ENCODE measurements at places on chromosomes 4 and X. TPM values are rescaled to one million over a fixed set of nuclear protein-coding genes. Genes with fewer than 3 reads are reported as not detected.

The SLC2A9 gene
- total RNA-seq: 21.2 TPM

The DOK7 gene
- total RNA-seq: 2.7 TPM

The PAGE1 gene
- total RNA-seq: not detected

The HHIP gene
- 0.45 TPM for total RNA-seq

The TSPAN7 gene
- 45.0 TPM for total RNA-seq

The TEX11 gene
- not detected for total RNA-seq

The MAGEA1 gene
- not detected for total RNA-seq

The PPP1R2C gene
- total RNA-seq: not detected

The FAT4 gene
- 49.8 TPM for total RNA-seq

The TADA2B gene
- 17.9 TPM for total RNA-seq

The EDNRA gene
- 7.7 TPM for total RNA-seq

The FAM114A1 gene
- 110 TPM for total RNA-seq

The CLIC2 gene
- 78.3 TPM for total RNA-seq

The HTR2C gene
- total RNA-seq: not detected

The SLC10A3 gene
- 21.9 TPM for total RNA-seq

The CENPVL2 gene
- not detected for total RNA-seq

The SOWAHD gene
- total RNA-seq: not detected

The SLC49A3 gene
- 27.1 TPM for total RNA-seq

The TEX13C gene
- not detected for total RNA-seq

The CT45A8 gene
- total RNA-seq: not detected

The USP17L28 gene
- not detected for total RNA-seq

The HEPH gene
- 11.9 TPM for total RNA-seq

The SLC9B1 gene
- total RNA-seq: 1.2 TPM

The ERCC6L gene
- not detected for total RNA-seq

The FAAH2 gene
- total RNA-seq: 11.4 TPM

The RASL11B gene
- total RNA-seq: 3.6 TPM

The PRDM5 gene
- total RNA-seq: 47.9 TPM

The BTK gene
- total RNA-seq: 1.0 TPM

The PPBP gene
- total RNA-seq: 1.3 TPM

The XPNPEP2 gene
- 2.5 TPM for total RNA-seq

The CABS1 gene
- not detected for total RNA-seq

The GPC4 gene
- total RNA-seq: 9.8 TPM

The NFKB1 gene
- 42.9 TPM for total RNA-seq

The MGARP gene
- total RNA-seq: 0.88 TPM

The GSX2 gene
- total RNA-seq: not detected

The SPANXA1 gene
- total RNA-seq: not detected

The CSAG2 gene
- total RNA-seq: not detected

The DCAF4L1 gene
- 0.27 TPM for total RNA-seq

The LAMTOR3 gene
- 85.0 TPM for total RNA-seq
